ENCODE measurements at places on chromosomes 2 and 18. TPM values are rescaled to one million over a fixed set of nuclear protein-coding genes. Genes with fewer than 3 reads are reported as not detected.

The PTRHD1 gene
- 46.9 TPM for total RNA-seq

The PLB1 gene
- total RNA-seq, result not detected

The SELENOI gene
- 67.8 TPM for total RNA-seq

The ASTL gene
- total RNA-seq, result not detected

The PDCD1 gene
- 0.38 TPM for total RNA-seq

The EFHD1 gene
- total RNA-seq, result 3.4 TPM

The FRZB gene
- total RNA-seq, result 1.0 TPM
